ENCODE measurements at places on chromosomes 4 and X.

DNA sequence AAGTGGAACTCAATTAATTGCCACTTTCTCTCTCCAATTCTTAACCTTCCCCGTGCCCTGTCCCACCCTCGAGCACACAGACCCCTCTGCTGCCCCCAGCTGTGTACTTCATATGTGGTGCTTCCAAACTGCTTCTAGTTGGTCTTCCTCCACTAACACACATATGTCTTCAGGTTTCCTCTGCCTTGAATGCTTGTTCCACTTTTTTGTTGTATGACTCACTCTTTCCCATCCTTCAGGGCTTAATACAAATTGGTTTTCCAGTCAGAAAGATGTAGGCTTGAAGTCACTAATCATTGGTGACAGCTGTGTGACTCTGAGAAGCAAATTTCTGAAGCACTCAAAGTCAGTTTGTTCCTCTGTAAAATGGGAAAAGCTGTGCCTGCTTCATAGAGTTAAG lies 30.6 kb downstream of the TRIM2 start:
- DNase-seq, result peak; percentile 57

- DNase-seq, result no peak
Observed at GRCh38 chr4:60744767-60745166, 455.4 kb upstream of the ADGRL3 start.

GRCh38 chrX:42678133-42678532 lies 99.8 kb downstream of the PPP1R2C start:
- DNase-seq, result peak; percentile 11

DNA sequence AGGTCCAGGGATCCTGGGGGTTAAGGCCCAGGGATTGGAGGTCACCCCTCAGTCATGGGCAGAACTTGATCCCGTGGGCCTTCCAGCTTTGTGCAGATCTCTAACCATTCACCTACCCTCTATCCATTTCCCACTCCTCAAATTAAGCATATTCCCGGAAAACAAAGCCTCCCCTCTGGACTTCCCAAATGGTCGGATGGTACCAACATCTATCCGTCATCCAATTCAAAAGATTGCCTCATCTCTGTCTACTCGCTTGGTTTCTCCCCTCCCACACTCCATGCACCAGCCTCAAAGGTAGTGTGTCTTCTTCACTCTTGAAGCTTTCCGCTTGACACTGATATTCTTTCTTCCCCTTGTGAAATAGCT lies 473 bp upstream of the BCLAF3 start:
- no peak for DNase-seq

DNA sequence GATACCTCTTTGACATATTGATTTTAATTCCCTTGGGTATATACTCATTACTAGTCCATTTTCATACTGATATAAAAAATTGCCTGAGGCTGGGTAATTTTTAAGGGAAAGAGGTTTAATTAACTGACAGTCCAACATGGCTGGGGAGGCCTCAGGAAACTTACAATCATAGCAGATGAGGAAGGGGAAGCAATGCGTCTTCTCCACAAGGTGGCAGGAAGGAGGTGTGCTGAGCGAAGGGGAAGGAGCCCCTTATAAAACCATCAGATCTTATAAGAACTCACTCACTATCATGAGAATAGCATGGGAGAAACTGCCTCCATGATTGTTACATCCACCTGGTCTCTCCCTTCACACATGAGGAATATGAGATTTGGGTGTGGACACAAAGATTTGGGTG lies 42.4 kb downstream of the MSX1 start:
- no peak for DNase-seq

GRCh38 chr4:21952549-21952948 lies 4.0 kb upstream of the KCNIP4 start:
- DNase-seq, result no peak

DNA sequence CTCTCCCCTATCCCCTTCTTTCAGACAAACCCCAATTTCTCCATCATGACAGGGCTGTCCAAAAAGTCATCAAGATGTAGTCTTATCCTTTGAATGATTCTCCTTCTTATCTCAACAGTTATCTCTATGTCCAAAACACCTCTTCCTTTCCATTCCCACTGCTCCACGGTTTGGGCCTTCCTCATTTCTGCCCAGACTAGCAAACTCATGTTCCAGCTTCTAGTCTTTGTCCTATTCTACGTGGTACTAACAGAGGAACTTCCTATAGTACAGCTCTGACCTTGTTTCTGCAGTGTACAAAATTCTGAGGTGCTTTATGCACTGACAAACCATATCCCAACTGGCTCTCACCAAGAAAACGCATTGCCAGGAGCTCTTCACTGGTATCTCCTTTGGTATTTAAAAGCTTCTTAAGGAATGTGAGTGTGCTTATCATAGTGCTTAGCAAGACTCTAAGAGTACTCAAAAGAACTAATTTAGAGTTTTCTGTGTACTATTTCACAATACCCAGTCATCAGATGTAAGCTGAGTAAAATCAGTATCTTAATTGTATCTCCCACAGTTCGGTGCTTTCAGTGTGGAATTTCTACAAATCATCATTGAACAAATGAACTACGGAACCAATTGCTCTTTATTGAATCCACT lies 65.5 kb downstream of the MAML3 start:
- peak; percentile 93 for DNase-seq

All from amniotic epithelial cell (primary cell).